T-helper 2 cell (primary cell): ENCODE measurements at places on chromosomes 1 and 21.

DNA sequence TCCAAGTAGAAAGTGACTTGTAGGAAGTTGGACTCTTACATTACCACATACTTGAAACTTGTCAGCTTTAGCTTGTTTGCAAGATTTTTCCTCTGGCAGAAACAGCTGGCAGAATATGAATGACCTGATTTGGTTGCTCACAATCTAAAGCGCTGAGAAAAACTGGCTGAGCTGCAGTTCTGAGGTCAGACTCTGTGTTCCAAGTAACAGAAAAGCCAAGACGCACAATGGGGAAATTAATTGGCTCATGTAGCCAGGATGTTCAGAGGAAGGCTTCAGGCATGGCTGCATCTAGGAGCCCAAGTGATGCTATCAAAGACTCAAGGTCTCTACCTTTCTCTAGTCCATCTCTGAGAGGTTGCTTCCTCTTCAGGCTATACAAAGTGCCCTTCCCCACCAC is 27.0 kb downstream of the ALPL start:
- no peak for DNase-seq

- DNase-seq: no peak
Observed at GRCh38 chr1:209729436-209729835, 24.8 kb downstream of the HSD11B1 start.

GRCh38 chr1:97943354-97943753 is 22.5 kb upstream of the DPYD start:
- DNase-seq: no peak

DNA sequence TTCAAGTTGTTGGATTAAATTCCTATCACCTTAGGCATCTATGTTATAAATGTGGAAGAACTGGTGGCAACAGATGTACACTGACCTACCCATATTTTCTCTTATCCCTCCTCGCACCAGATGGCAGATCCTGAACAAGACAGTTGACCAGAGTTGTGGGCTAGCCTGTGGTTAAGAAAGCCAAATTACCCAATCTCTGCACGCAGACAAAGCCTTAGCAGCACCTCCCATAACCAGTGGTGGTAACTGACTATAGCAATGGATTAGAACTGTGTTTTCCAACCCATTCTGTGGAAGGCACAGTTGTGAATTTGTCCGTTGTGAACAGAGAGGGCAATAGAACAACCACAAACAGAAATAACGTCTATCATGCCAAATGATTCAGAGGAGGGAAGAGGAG is 20.6 kb downstream of the ABCB10 start:
- DNase-seq: no peak

- no peak for DNase-seq
Observed at GRCh38 chr21:28805885-28806284, 186.8 kb downstream of the LTN1 start.
